ENCODE measurements at places on chromosomes 13 and 19. TPM values are rescaled to one million over a fixed set of nuclear protein-coding genes. Genes with fewer than 3 reads are reported as not detected.

DNA sequence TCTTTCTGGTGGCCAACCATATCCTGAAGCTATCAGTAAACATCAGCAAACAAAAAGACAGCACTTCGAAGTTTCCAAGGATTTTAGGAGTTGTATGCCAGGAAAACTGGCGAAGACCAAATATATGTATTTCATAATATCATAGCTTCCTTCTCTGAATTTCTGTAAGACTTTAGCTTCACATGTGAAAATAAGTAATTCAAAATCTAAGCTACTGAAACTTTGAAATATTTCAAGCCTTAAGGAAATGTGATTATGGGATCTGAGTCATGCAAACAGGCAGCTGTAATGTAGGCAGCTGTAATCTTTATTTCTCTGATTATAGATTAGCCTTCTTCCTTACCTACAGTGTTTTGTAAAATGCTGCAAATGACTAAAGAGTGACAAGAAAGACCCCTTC lies 70.7 kb upstream of the ANKRD10 start:
- DNase-seq, result no peak

DNA sequence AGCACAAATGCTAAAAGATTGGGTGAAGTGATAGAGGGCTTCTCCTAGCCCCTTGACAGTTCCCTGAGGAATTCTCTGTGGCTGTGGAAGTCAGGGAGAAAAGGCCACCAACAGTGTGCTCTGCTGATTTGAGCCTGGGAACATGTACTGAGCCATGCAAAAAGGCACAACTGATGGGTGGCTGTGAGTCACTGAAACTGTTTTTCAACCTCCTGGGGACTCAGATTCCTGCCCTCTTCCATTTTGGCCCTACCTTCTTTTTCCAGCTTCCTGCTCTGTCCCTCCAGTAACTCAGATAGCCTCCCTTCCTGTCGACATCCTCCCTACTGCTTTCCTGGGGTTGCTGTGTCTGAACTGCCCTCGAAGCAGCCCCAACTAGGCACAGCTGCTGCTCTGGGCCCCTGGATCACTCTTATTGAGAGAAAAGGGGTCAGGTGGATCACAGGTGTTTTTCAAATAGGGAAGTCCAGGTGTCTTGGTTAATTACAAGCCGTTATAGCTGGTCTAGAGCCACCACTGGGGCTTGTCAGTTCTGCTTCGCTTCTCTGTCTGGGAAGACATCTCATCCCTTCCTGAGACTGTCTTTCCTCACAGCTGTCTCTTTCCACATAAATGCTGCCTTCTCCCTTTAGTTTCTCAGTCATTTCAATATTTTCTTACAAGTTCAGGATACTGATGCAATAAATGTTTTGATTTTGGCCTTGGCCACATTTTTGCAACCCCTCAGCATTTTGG lies 13.7 kb downstream of the FAM124A start:
- no peak for DNase-seq

DNA sequence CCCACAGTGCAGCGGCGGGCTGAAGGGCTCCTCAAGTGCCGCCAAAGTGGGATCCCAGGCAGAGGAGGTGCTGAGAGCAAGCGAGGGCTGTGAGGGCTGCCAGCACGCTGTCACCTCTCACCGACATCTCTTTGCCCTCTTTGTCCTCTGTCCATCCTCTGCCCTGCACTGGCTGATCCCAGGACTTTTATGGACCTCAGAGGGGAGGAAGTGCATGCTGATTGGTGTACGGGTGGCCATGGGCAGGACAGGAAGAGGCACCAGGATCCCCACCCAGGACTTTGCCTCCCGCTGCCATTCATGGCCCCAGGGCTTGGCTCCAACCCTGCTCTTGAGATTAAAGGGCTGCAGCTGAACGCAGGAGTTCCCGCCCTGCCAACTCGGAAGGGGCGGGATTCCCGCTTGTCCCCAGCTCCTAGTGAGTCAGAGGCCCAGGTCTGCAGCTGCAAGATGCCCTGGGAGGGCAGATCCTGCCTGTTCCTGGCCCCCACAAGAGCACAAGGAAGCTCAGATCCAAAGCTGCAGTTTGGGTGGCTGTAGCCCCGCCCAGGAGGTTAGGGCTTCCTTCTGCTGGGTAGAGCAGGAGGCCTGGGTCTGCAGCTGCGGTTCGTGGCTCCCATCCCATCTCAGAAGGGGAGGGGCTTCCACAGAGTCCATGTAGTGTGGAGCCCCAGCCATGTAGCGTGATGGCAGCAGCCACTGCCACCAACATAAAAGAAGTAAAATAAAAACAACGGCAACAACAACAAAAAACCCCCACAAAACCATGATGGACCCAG lies 1716.7 kb downstream of the SLITRK1 start:
- no peak for DNase-seq

DNA sequence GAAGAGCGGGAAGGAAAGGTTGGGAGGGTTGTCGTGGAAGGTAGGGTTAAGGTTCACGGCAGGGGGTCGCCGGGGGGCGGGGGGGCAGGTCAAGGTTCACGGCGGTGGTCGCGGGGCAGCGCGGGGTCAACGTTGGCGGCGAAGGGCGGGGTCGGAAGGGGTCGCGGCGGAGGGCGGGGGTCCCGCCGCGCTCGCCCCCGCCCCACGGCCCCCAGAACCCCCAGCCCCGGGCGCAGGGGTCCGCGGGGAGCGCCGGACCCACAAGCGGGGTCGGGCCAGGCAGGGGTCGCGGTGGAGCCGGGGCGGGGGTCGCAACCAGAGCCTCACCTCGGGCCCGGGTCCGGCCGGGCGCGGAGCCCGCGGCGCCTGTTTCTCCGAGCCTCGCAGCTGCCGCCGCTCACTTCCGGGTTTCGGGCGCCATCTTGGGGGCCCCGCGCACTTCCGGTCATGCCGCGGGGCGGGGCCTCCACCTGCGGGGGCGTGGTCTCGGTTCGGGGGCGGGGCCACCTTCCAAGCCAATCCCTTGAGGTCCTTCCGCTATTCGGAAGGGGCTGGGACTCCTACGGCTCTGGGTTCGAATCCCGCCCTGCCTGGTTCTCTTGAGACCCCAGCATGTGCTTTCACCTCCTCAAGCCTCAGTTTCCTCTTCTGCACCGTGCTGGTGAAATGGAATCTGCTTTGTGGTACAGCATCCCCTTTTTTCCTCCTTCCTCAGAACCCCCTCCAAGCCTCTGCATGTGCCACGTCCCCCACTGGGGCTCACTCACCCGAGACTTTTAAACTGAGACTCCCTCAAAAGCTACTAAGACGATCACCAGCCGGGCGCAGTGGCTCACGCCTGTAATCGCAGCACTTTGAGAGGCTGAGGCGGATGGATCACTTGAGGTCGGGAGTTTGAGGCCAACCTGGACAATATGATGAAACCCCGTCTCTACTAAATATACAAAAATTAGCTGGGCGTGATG lies at the start of gene SBNO2:
Gene SBNO2, minus strand, starts transcription at position 424 of the 965 bp plus-strand sequence. CDS start 19,992 bp downstream, outside the sequence.
- peak; percentile 55 for DNase-seq

GRCh38 chr19:48900477-48901406 lies 630 bp downstream of the NUCB1 start:
- DNase-seq, result no peak

Gene NTF4
- 2.7 TPM for polyA plus RNA-seq

Gene ZNF808
- 10.7 TPM for polyA plus RNA-seq

DNA sequence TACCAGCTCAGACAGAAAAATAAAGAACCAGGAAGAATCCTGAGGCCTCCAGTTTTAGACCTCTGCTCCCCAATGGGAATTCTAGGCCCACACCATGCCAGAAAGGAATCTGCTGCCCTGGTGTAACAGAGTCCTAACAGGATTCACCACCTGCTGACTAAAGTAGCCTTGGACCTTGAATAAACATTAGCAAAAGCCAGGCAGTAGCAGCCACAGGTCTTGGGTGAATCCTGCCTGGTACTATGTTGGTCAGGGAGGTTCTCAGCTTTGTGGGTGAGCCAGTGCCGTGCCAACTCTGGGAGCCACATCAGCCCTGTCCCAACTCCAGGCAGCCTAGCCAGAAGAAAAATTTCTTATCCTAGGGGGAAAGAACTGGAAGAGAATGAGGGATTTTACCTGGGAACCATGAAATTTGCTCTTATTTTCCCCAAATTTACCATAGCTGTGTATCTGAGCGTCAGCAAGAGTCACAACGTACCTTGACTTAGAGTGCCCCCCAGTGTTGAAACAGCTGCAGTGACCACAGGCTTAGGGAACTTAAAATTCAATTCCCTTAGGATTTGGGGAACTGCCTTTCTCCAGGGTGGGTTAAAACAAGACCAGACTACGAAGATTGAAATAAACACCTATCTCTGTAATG lies 1895.6 kb upstream of the PRR20A start:
- DNase-seq, result no peak

Gene WASF3
- 53.2 TPM for polyA plus RNA-seq

DNA sequence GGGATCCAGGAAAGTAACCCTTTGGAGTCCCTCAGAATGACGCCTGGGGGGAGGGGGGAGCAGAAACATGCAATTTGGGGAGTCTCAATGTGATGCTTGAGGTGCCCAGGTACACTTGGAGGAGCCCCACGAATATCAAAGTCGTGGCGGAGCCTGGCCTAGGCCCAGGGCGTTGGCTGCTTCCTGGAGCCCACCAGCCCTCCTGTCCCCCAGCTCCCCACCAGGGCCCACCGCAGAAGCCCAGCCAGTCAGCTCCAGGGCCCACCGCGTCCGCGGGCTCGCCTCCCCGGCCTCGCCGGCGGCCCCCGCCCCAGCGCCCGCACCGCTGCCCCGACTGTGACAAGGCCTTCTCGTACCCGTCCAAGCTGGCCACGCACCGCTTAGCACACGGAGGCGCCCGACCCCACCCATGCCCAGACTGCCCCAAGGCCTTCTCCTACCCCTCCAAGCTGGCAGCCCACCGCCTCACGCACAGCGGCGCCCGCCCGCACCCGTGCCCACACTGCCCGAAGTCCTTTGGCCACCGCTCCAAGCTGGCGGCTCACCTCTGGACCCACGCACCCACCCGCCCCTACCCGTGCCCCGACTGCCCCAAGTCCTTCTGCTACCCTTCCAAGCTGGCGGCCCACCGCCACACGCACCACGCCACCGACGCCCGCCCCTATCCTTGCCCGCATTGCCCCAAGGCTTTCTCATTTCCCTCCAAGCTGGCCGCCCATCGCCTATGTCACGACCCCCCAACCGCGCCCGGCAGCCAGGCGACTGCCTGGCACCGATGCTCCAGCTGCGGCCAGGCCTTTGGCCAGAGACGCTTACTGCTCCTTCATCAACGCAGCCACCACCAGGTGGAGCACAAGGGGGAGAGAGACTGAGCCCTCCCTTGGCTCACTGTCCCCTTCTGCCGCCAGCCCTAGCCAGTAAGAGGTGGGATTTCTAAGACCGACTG lies 2.1 kb downstream of the ZNF575 start:
- peak; percentile 65 for DNase-seq

GRCh38 chr13:22276616-22277015 lies 605.7 kb downstream of the FGF9 start:
- DNase-seq, result no peak

DNA sequence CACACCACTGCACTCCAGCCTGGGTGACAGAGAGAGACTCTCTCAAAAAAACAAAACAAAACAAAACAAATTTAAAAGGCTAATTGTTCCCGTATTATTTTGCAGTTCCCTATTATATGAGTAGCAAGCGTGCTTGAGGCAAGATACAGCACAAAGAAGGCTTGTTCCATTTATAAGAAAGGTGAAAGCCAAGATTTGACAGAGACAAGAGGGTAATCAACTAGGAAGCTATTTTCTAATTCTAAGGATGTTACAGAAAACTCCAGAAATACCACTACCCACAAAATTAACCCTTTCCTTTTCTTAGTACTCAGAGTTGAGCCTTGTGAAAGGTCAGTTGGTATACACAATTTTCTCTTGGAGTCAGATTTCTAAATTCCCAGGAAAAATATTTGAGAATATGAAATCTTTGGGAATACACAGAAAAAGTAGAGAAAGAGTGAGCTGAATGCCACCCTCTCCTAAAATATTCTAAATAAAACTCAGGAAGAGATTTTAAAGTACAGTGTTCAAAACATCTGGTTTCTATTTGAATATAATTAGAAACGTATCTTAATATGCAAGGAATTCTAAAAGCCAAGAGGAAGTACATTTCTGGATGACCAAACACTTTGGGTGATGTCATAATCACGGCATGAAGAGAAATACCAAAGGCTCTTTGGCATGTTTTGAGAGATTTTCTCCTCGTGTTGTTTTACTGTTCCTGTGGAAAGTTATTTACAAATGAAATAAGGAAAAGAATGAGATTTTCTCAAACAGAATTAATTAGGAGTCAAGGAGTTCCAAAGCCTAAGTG lies 63.0 kb upstream of the FLT1 start:
- DNase-seq, result no peak

DNA sequence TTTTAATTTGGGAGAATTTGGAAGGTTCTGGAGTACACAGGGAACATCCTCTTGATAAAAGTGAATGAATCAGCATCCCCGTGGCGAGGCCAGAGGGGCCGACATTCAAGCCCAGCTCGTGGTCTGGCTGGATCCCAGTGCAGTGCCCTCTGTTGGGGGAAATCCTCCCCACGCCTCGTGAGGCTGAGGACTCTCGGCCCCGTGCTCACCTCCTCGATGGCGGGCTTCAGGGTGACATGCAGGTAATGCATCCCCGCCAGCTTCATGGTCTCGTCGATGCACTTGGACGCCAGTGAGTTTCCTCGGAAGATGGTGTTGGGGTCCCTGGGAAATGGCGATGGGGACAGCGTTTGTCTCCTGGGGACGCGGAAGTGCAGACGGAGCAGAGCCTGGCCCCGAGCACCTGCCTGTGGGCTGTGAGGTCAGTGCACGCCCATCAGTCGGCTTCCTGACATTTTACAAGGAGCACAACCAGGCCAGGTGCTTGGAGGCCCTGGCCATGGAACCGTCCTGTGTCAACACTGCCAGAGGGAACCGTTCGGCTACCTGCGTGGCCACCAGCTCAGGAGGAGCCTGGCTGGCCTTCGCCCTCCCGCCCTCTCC lies 43.3 kb upstream of the C13orf46 start:
- DNase-seq, result no peak

Gene MYADM
- polyA plus RNA-seq, result 67.8 TPM

Gene CYP4F2
- polyA plus RNA-seq, result not detected

DNA sequence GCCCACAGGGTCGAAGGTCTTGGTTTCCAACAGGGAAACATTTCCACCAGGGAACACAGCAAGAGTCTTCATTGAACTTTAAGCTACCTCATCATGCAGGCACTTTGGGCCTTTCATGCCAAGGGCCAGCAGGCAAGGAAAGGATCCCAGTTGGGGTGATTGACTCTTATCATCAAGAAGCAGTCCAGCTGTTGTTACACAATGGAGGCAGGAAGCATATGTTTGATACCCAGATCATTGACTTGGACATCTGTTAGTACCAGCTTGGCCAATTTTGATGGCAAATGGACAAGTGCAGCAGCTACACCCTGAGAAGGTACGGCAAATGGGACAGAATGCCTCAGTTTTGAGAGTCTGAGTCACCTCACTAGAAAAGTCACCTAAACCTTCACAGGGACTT lies 10.9 kb upstream of the RCBTB1 start:
- DNase-seq, result no peak

- no peak for DNase-seq
Measured at GRCh38 chr13:83048419-83048818, 833.9 kb downstream of the SLITRK1 start.

DNA sequence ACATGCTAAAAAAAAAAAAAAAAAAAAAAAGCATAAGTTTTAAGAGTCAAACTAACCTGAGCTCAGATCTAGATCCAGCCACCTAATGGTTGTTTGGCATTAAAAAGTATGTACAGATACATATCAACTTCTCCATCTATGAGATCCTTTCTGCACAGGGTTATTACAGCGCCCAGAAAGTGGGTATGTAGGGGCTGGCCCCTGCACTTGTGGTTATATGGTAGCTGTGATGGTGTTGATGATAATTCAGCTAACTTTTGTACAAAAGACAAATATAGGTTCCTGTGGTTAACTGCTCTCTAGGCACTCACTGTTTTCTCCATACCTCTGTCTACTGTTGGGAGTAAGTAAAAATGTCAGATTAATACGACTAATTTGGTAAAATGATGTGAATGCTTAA lies 81.7 kb downstream of the TNFRSF19 start:
- no peak for DNase-seq

GRCh38 chr13:97133955-97134354 lies 88.2 kb upstream of the MBNL2 start:
- no peak for DNase-seq
